ENCODE measurements at places on chromosomes 16 and 17. TPM values are rescaled to one million over a fixed set of nuclear protein-coding genes. Genes with fewer than 3 reads are reported as not detected.

- DNase-seq, result no peak
These were observed 84.0 kb downstream of the ANKRD11 start for GRCh38 chr16:89406277-89406888.

- DNase-seq, result no peak
These were observed 5.5 kb upstream of the CDIPT start for GRCh38 chr16:29868396-29869009.

DNA sequence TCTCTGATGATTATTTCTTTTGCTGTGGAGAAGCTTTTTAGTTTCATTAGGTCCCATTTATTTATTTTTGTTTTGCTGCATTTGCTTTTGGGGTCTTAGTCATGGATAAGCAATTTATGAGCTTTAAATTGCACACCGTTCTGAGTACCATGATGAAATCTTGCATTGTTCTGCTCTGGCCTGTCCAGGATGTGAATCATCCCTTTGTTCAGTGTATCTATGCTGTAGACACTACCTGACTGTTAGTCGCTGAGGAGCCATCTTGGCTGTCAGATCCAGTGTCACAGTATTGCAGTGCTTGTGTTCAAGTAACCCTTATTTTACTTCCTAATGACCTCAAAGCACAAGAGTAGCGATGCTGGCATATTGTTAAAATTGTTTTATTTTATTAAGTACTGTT is 218.0 kb upstream of the CNTNAP4 start:
- no peak for DNase-seq

DNA sequence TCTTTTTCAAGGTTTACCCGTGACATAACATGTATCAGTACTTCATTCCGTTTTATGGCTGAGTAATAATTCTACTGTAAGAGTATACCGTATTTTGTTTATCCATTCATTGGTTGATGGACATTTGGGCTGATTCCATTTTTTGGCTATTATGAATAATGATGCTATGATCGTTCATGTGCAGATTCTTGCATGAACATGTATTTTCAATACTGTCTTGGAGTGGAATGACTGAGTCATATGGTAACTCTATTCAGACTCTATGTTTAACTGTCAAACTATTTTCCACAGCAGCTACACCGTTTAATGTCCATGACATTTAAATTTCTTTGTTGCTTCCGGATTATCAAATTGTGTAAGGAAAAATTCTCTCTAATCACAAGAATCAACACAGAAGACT is 17.9 kb downstream of the BFAR start:
- no peak for DNase-seq

DNA sequence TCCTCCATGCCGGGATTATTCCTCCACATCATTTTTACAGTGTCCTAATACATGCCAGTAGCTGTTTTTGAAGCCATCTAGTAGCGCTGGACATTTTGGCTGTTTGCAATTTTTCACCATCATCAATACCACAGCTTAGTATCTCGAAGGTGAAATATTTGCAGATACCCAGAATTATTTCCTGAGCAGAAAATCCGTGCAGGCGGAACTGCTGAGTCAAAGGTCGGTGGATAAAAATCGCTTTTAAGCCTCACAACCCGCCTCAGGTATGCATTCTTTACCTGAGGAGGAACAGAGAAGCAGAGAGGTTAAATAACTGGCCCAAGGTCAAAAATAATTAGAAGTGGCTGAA is 584 bp upstream of the TNRC6A start:
- no peak for DNase-seq

DNA sequence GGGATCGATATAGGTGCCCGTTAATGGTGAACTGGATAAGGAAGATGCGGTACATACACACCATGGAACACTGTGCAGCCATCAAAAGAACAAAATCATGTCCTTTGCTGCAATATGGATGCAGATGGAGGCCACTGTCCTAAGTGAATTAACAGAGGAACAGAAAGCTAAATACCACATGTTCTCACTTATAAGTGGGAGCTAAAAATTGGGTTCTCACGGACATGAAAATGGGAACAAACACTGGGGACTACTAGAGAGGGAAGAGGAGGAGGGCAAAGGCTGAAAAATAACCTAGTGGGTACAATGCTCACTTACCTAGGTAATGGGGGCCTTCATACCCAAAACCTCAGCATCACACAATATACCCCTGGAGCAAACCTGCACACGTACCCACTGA is 302.6 kb downstream of the XYLT1 start:
- DNase-seq, result no peak

GRCh38 chr16:89140401-89140800 is 31.1 kb upstream of the CDH15 start:
- DNase-seq, result no peak

The AP1G1 gene
- 43.6 TPM for total RNA-seq

The SP2 gene
- total RNA-seq, result 5.4 TPM
